ENCODE measurements at places on chromosomes 3 and 15.
A peak's percentile ranks its signal among the peaks of the same experiment; 100 is the strongest.

DNA sequence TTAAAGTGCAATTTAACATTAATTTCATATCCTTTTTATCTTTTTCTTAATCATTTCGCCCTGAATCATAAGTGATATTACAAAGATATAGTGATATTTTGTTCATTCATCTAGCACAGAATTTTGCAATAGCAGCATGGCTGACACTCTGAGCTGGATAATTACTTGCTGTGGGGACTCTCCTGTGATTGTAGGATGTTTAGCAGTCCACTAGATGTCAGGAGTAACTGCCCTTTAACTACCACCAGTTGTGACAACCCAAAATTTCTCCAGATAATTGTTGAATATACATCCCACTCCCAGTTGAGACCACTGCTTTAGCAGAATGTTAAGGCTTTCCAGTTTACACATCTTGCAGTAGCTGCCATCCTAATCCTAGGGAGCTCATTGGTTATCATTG lies 196.8 kb upstream of the MBNL1 start:
- DNase-seq = peak; percentile 29

DNA sequence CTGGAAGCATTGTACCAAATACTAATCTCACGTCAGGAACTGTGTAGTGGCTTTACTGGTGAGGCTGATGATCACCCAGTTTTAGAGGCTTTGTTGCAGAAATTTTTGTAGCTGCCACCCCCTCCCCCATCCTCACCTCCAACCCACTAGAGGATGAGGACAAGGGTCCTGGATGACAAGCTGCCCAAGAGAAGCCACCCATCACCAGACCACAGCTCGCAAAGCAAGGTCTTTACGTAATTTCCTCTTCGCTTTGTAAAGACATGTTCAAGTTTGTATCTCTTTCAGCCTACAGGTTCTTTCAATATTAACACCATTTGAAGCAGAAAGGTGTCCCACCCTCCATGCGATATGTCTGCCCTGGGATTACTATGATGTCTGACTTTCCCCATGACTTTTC lies 74.2 kb downstream of the LDHAL6B start:
- DNase-seq = no peak

DNA sequence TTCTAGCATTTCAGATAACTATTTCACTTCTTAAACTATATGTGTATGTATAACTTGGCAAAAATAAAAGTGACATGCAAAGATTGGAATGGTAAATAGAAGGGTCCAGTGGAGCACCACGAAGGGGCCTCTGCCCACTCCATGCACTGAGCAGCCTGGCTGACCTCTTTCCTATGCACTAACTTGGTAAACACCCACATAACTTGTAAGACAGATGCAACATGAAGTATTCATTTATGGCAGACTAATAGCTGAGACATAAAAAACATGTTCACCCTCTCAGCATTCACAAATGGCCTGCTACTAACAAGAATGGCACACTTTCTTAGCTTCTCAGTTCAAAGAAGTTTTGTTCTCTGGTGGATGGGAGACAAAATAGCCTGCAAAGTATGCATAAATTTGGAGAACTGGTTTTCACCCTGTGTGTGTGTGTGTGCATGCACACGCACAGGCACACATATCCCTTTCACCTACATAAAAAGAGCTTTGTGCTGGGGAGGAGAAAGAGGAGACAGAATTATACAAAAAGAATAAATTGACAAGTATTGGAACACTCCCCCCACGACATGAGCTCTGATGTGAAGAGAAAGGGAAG lies 26.5 kb upstream of the RYK start:
- DNase-seq = no peak

GRCh38 chr15:50907601-50908208 lies 778 bp upstream of the AP4E1 start:
- DNase-seq = peak; percentile 38

DNA sequence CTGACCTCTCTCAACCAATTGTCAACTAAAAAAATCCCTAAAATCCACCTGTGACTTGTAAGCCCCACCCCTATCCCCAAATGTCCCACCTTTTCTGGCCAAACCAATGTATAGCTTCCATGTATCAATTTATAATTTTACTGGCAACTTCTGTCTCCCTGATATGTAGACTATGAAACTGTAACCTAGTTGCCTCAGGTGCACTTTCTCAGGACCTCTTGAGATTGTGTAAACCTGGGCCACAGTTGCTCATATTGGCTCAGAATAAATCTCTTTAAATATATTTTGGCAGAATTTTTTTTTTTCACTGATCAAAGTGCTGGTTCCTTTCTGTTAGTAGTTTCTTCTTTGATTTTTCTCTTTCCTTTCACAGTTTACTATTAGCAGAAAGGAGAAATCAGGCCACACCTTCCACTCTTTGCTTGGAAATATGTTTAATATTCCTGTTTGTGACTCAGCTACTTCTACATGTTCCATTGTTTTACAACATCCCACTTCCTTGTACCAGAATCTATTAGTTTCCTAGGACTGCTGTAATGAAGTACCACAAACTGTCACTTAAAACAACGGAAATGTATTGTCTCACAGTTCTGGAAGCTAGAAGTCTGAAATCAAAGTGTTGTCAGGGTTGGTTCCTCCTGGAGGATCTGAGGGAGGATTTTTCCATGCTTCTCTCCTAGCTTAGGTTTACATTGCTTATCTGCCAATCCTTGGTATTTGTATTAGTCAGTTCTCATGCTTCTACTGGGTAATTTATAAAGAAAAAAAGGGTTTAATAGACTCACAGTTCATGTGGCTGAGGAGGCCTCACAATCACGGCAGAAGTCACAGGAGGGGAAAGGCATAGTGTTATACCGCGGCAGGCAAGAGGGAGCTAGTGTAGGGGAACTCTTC lies 801.2 kb upstream of the ARPP21 start:
- no peak for DNase-seq

DNA sequence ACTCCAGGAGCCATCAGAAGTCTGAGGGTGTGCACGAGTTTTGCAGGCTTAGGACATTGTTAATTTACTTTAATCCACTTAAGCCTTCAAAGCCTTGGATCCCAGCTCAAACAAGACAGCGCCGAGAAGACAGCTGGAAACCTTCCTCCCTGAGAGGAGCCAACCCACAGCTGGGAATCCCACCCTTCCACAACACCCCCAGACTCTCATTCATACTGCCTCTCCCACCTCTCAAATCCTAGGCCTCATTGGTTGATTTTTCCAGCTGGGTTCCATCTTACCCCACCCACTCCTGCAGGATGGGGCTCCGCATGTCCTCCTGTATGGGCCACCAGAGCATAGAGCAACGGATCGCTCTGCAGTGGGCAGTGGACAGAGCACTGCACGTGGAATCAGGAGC lies 80.4 kb downstream of the SEMA5B start:
- DNase-seq = no peak

DNA sequence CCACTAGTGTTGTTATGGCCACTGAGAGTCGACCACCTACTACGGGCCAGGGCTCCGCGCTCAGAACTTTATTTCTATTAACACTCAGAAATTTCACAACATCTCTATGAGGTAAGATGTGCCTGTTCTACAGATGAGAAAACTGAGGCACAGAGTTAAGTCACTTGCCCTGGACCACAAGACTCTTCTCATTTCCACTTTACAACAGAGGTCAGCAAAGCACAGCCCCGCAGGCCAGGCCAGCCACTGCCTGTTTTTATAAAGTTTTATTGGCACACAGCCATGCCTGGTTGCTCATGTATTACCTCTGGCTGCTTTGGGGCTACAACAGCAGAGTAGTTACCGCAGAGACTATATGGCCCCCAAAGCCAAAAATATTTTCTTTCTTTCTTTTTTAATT lies 503.6 kb downstream of the SHQ1 start:
- no peak for DNase-seq

GRCh38 chr3:48219543-48219942 lies 3.8 kb upstream of the CAMP start:
- no peak for DNase-seq

DNA sequence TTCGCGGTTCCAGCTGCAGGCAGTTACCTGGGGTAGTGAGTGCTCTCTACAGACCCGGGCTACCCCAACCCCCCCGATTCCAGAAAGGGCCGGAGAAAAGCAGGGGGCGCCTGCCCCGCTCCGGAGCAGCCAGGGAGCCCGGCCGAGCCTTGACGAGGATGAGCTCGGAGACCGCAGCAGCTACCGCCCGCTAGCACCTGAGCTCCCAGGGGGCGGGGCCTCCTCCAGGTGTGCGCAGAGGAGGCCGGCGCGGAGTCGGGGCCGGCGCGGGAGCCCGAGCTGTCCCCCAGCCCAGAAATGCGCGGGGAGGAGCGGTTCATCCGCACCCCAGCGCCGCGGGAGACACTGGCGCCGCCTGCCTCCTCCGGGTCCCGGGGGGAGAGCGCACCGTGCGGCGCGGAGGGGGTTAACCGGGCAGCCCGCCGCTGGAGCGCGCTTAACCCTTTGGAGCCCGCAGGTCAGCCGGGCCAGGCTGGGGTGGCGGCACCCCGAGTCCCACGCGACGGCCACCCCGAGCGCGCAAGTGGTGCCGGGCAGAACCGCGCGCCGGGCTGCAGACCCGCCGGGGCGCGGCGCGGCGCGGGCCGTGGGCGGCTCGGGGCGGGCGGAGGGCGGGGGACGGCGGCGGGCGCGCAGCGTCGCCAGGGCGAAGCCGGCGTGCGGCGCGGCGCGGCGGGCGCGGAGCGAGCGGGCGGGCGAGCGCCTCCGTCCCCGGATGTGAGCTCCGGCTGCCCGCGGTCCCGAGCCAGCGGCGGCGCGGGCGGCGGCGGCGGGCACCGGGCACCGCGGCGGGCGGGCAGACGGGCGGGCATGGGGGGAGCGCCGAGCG lies at the start of gene CACNA1D:
Gene CACNA1D (plus strand): TSS at position 649 of the 829 bp plus-strand sequence. CDS start 556 bp downstream, outside the sequence.
- DNase-seq = peak; percentile 34

- DNase-seq = peak; percentile 18
Measured at GRCh38 chr3:45665101-45665572, 24.1 kb upstream of the SACM1L start.
